ENCODE measurements at places on chromosomes 6 and 20. TPM values are rescaled to one million over a fixed set of nuclear protein-coding genes. Genes with fewer than 3 reads are reported as not detected.

CTSZ gene
- polyA plus RNA-seq, result 76.9 TPM

PRICKLE4 gene
- polyA plus RNA-seq, result 6.5 TPM

NRSN1 gene
- polyA plus RNA-seq, result 1.5 TPM

LY6G6D gene
- not detected for polyA plus RNA-seq

PGC gene
- 0.48 TPM for polyA plus RNA-seq

DEFB125 gene
- polyA plus RNA-seq, result not detected

DSP gene
- 62.6 TPM for polyA plus RNA-seq

VGLL2 gene
- polyA plus RNA-seq, result not detected

TBX18 gene
- polyA plus RNA-seq, result 7.8 TPM

FGD2 gene
- polyA plus RNA-seq, result 1.8 TPM

EBF4 gene
- 36.5 TPM for polyA plus RNA-seq

Data from left renal cortex interstitium (tissue), 4 donors.